ENCODE measurements at places on chromosomes 1 and 21. TPM values are rescaled to one million over a fixed set of nuclear protein-coding genes. Genes with fewer than 3 reads are reported as not detected.

Gene RPE65
- not detected for total RNA-seq

- no peaks in the 10 kb centered on the region for H3K27me3 ChIP-seq
- H3K4me1 ChIP-seq = no peaks in the 10 kb centered on the region
- no peaks in the 10 kb centered on the region for H3K36me3 ChIP-seq
- H3K4me3 ChIP-seq = no peak overlapping the region
Measured at GRCh38 chr1:69700770-69701169, 133.0 kb downstream of the LRRC7 start.

GRCh38 chr21:43355925-43356289 is 71.0 kb downstream of the SIK1 start:
- H3K36me3 ChIP-seq = peaks cover 5% of the 10 kb centered on the region
- DNase-seq = no peak
- H3K27me3 ChIP-seq = no peaks in the 10 kb centered on the region
- no peak overlapping the region for H3K27ac ChIP-seq
- H3K4me1 ChIP-seq = peaks cover 27% of the 10 kb centered on the region

DNA sequence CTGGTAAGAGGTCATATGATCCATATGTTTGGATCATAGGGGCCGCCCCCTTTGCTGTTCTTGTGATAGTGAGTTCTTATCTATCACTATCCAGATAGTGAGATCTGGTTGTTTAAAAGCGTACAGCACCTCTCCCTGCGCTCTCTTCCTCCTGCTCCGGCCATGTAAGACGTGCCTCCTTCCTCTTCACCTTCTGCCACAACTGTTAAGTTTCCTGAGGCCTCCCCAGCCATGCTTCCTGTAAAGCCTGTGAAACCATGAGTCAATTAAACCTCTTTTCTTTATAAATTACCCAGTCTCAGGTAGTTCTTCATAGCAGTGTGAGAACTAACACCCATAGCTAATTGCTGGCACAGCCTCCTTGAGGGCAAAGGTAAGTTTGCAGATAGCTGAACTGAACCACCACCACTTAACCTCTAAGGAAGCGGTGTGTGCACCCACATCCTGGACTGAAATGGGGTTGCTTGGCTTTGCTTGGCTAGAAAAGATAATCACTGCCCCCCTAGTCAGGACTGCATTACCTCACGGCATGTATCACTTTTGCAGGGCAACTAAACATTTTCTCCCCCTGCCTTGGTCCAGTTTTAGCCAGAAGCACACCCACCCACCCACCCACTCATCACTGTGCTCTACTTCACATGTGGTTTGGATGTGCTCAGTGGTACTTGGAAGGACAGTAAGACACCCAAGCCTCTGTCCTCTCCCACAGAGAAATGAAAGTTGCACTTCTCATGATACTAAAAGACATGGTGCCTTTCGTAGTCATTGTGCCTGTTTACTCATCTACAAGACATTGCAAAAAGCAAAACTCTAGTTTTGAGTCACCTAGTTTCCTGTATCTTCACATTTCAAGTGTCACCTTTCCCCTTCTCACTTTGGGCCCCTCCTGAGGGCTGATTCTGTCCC is 23.1 kb upstream of the PTAFR start:
- H3K4me3 ChIP-seq = peak overlapping the region; percentile 73
- H3K27ac ChIP-seq = peak overlapping the region; percentile 90
- H3K36me3 ChIP-seq = peaks cover 74% of the 10 kb centered on the region
- H3K4me1 ChIP-seq = peaks cover 42% of the 10 kb centered on the region
- peak; percentile 93 for DNase-seq
